ENCODE measurements at places on chromosomes 5 and 9.

DNA sequence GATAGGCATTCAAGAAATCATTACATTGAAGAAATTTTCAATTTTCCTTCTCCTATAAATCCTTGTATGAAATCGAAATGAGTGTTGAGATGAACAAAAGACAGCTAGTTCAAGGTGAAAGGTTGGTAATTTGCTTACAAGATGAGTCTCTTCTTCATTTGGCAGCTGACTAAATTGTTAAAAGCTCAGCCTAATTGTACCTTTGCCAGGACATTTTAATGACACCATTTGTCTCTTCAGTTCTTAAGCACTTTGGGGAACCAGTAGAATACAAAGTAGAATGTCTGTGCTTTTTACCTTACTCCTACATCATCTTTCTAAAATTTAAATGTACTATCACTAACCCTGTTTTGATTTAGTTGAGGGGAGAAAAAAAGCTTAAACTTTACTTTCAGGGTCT, 59.4 kb downstream of the GRAMD2B start:
- DNase-seq, result no peak

- no peak for DNase-seq
These were observed 1440.8 kb upstream of the ACO1 start for GRCh38 chr9:30943446-30944224.

- no peak for DNase-seq
These were observed 28.4 kb downstream of the RASEF start for GRCh38 chr9:83034587-83034986.

- DNase-seq, result no peak
These were observed 109.9 kb downstream of the MEGF10 start for GRCh38 chr5:127400539-127400938.

- no peak for DNase-seq
These were observed 330.1 kb downstream of the ENC1 start for GRCh38 chr5:74310386-74310785.

GRCh38 chr9:3447788-3448187, 78.0 kb downstream of the RFX3 start:
- DNase-seq, result no peak

DNA sequence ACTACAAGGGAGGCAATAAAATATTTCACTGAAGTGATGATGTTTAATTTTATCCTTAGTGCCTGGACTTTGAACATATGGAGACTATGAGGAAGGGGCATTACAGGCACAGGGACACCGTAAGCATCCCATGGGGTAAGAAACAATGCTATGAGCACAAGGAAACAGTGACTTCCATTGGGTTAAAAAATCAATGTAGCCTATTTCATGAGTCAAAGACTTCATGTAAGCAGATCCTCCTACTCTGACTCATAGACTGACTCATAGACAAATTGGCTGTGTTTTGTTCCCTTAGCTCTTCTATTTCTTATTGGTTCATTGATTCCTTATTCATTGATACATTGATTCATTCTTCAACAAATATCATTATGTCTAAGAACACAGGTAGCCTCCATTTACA, 351.0 kb downstream of the PRELID2 start:
- DNase-seq, result no peak

DNA sequence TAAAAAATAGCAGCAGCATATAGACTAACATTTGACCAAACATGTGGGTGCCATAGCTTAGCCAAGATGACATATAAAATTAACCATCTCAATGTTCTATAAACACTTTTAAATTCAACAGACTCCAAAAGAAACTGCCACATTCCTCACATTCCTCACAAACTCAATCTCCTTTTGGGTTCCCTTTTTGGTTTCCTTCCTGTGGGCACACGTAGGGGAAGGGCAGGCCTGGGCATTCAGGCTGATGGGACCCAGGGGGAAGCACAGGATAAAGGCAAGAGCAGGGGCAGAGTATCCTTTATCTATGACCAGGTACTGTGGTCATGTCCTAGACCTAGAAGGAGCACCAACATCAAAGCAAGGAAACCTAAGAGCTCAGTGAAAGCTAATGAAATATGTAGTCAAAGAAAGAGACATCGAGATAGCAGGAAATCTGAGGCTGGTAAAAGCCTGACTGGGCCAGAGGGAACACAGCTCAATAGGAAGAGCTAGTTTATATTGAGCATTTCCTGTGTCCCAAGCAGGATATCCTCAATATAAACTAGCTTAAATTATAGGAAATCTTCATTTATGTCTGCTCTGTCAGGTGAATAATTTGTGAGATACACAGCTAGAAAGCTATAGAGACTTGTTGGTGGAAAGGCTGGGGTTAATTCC, 13.6 kb upstream of the ERAP1 start:
- no peak for DNase-seq

DNA sequence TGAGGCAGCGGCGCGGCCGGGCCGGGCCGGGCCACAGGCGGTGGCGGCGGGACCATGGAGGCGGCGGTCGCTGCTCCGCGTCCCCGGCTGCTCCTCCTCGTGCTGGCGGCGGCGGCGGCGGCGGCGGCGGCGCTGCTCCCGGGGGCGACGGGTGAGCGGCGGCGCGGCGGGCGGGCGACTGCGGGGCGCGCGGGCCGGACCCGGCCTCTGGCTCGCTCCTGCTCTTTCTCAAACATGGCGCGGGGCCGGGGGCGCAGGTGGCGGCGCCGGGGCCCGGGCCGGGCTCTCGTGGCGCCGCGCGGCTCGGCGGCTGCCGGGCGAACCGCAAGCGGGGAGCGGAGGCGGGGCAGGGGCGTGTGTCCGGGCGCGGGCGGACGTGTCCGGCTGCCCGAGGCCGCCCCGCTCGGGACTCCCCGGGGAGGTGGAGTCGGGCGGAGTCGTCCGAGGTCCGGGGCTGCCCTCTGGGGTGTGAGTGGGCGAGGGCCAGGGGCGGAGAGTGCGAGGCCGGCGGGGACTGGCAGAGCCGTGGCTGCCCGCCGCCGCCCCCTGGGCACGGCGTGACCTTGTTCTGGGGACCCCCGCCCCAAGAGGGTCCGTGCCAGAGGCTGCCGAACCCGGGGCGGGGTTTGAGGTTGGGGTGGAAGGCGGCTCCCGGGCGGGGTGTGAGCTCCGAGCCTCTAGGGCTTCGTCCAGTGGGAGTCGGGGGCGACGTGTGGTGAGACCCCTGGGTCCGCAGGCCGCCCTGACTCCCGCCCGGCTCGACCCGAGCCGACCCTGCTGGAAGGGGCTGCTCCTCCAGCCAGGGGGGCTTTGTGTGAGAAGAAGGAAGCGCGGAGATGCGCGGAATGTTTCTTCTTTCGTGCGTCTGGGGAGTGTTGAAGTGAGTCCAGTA, 485 bp downstream of the TGFBR1 start:
- DNase-seq, result peak; percentile 42

- no peak for DNase-seq
These were observed 547.7 kb downstream of the EFNA5 start for GRCh38 chr5:107123014-107123413.

DNA sequence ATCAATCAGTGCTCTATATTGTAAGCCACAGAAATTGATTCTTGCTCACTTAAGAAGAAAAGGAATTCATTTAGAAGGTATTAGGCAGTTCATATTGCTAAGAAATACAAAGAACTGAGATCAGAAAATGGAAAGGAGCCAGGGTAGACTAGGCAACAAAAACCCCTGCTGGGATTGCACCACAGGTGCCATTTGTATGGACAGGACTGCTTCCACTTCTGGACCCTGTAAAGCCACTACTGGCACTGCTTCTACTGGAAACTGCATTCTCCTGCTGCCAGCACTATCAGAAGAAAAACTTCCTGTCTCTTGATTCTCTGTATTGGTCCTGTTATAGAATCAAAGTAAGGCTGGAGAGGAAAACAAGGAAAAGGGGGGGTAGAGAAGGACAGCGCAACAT, 45.9 kb downstream of the CERT1 start:
- DNase-seq, result no peak

GRCh38 chr5:31218978-31219377, 25.5 kb downstream of the CDH6 start:
- DNase-seq, result no peak

- no peak for DNase-seq
These were observed 175.1 kb upstream of the MAP1B start for GRCh38 chr5:71932131-71932654.

DNA sequence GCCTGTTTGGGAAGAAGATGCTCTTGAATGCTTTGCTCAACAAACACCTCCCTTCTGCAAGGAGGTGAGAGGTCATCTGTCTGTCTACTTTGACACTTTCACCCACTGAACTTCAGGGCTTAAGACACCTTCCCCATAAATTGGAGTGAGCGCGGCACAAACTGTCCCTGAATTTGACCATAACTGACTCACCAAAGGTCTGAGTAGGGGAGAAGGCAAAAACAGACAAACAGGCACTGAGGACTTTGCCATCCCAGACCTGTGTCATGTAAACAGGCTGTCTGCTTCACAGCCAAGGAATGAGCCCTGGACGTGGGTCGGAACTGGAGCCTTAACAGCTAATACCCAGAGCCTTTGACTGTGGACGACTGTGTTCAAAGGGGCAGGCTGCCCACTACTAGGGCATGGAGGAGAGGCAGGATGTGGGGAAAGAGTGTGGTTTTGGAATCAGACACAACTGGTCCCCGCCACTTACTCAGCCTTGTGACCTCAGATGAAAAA, 320.9 kb upstream of the KLF4 start:
- DNase-seq, result no peak

GRCh38 chr5:138338411-138339090, 485 bp downstream of the FAM53C start:
- no peak for DNase-seq

DNA sequence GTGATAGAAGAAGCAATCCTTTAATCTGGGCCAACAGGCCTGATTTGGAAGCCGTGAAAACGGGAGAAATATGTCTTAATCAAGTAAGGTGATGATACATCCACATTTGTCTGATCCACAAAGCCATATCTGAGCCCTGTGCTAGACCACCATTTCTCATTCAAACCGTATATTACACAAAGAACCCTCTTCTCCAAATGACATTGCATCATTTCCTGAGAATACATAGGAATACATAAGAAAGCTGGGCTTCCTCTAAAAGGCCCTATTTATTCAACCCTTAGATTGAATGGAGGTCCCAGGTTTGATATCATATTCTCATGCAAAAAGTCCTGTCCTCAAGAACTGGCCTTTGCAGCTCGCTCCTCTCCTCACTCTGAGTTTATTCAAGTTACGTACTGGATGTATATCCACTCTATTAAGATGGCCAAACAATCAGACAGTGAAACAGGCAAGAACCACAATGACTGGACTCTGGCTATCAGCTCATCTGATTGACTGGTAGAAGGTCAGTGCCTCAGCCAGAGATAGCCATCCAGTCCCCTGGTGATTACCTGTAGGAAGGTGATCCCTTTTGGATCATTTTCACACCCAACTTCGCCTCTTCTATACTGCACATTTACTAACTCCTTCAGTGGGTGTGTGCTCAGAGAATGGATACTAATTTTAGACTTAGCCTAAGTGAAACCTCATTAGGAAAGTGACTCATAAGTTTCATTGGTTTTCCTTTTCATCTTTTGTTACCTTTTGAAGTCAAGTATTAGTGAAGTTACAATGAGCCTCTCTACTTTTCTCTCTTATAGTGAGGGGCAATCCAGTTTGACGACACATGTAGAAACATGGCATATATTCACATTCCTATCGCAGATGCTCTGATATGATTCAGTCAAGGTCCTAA, 167.6 kb upstream of the WWC1 start:
- DNase-seq, result no peak

- no peak for DNase-seq
These were observed 27.0 kb downstream of the ZNF169 start for GRCh38 chr9:94286116-94286515.

DNA sequence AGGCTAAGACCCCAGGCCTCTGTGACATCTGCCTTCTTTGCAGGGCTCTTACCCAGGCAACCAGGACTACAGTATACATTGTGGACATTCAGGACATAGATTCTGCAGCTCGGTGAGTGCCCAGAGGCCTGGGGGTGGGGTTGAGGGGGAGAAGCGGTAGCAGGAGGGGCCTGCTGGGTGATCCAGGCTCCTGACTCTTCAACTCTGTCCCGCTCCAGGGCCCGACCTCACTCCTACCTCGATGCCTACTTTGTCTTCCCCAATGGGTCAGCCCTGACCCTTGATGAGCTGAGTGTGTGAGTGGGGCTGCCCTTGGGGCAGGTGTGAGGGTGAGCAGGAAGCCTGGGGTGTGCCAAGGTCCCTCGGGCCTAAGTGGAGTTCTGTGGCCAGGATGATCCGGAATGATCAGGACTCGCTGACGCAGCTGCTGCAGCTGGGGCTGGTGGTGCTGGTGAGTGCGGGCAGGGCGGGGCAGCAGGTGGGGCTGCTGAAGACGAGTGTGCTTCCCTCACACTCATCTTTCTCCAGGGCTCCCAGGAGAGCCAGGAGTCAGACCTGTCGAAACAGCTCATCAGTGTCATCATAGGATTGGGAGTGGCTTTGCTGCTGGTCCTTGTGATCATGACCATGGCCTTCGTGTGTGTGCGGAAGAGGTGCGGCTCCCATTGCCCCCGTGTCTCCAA, 19.8 kb downstream of the GPRIN1 start:
- no peak for DNase-seq

GRCh38 chr5:55021821-55022220, 2.2 kb upstream of the GZMK start:
- DNase-seq, result no peak

GRCh38 chr5:9690751-9691150, 60.6 kb upstream of the TAS2R1 start:
- DNase-seq, result no peak

DNA sequence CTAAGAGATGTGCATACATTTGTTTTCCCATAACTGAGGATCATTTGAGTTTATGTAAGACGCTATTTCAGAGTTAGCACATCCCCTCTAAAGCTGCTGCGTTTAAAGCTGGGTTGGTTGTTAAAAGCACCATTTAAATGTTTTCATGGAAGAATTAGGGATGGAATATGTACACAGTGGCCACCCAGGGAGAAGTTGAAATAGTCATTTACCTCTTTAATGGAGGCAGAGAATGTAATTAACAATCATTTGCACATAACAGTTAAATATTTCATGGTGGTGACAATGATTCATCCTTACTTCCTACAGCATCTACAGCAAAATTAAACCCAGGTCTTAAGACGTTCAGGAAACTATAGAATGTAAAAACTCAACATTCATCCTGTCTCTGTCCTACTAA, 100.3 kb downstream of the KIF4B start:
- DNase-seq, result no peak

GRCh38 chr9:124020520-124021384, 9.2 kb downstream of the LHX2 start:
- DNase-seq, result no peak

GRCh38 chr9:72443855-72444254, 77.6 kb upstream of the TMC1 start:
- DNase-seq, result no peak

DNA sequence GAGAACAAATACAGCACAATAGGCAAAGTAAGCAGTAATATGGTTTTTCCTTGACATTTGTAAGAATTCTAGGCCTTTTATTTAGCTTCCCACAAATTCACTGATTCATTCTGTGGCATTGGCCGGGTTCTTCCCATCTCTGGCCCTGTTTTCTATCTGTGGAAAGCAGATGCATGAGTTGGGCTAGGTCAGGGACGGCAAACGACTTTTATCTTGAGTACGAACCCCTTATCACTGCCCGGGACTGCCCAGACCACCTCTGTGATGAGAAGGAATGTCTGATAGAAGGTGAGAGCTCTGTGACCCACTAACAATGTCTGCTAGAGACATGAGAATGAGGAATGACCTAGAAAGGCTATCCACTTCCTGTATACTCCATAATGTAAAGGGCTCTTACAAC, 35.4 kb upstream of the ADAM19 start:
- no peak for DNase-seq

GRCh38 chr5:14595189-14595588, 13.6 kb downstream of the OTULINL start:
- no peak for DNase-seq

Measured in fibroblast of the conjunctiva (primary cell).